ENCODE measurements at places on chromosomes 6 and 20. TPM values are rescaled to one million over a fixed set of nuclear protein-coding genes. Genes with fewer than 3 reads are reported as not detected.

The SLC13A3 gene
- 5.1 TPM for total RNA-seq

The ESR1 gene
- 4.1 TPM for total RNA-seq

DNA sequence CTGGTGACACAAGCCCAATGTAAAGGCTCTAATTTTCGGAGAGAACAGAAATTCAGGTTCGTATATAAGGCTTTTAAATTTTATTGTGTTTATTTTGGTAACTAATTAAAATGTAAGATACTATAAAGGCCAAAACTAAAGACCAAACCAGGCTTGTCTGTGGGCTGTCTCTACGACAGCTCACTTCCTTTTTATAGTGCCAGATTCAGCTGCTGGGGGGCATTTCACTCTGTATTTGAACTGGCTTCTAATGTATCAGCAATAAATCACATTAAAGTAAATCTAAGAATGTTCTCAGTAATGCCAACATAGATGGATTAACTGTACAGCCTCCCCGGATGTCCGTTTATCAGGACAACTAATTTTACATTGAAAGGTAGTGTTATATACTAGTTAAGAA, 31.1 kb upstream of the STXBP5 start:
- no peaks in the 10 kb centered on the region for H3K36me3 ChIP-seq
- H3K4me3 ChIP-seq: no peak overlapping the region
- H3K4me1 ChIP-seq: no peaks in the 10 kb centered on the region
- H3K27ac ChIP-seq: no peak overlapping the region

DNA sequence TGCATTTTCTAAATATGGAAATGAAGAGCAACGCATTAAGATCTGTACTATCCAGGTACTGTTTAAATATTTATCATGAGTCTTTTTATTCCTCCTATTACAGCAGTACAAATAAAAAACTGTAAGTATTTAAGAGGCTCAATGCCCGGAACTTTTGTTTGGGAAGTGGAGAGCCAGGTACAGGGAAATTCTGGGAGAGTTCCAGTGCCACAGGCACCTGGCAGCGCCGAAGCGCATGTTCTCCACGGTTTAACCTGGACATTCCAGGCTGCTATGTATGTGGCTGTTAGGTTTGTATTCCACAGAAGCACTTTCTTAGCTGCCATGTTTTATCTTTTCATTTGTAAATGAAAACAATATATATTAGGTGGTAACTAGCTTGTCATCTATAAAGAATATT, 81.7 kb downstream of the PREP start:
- no peak overlapping the region for H3K27ac ChIP-seq
- H3K36me3 ChIP-seq: peaks cover 5% of the 10 kb centered on the region
- no peak for DNase-seq
- no peaks in the 10 kb centered on the region for H3K4me1 ChIP-seq
- no peaks in the 10 kb centered on the region for H3K27me3 ChIP-seq

GRCh38 chr20:53186635-53187034, 214.5 kb downstream of the TSHZ2 start:
- H3K36me3 ChIP-seq: no peaks in the 10 kb centered on the region
- H3K4me3 ChIP-seq: no peak overlapping the region
- DNase-seq: no peak
- no peaks in the 10 kb centered on the region for H3K4me1 ChIP-seq
- H3K27me3 ChIP-seq: no peaks in the 10 kb centered on the region
- no peak overlapping the region for H3K27ac ChIP-seq

DNA sequence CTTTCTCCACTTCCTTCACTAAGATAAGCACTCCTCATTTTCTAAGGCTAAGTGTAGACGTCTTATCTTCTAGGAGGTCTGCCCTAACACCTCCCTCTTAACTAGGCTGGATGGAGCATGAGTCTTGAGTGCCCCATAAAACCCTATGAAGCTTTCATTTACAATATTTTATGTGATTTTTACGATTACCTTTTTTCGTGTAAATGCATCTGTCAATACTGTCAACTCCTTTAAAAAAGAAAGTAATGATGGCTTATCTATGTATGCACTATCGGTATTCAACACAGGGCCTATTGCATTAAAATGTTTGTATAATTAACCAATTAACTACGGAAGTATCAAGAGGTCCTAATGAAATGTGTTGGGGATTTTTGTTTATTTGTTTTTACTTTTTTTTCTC, 156.0 kb upstream of the FAM83B start:
- no peak overlapping the region for H3K4me3 ChIP-seq
- no peaks in the 10 kb centered on the region for H3K4me1 ChIP-seq
- no peaks in the 10 kb centered on the region for H3K27me3 ChIP-seq
- H3K36me3 ChIP-seq: no peaks in the 10 kb centered on the region
- DNase-seq: no peak

DNA sequence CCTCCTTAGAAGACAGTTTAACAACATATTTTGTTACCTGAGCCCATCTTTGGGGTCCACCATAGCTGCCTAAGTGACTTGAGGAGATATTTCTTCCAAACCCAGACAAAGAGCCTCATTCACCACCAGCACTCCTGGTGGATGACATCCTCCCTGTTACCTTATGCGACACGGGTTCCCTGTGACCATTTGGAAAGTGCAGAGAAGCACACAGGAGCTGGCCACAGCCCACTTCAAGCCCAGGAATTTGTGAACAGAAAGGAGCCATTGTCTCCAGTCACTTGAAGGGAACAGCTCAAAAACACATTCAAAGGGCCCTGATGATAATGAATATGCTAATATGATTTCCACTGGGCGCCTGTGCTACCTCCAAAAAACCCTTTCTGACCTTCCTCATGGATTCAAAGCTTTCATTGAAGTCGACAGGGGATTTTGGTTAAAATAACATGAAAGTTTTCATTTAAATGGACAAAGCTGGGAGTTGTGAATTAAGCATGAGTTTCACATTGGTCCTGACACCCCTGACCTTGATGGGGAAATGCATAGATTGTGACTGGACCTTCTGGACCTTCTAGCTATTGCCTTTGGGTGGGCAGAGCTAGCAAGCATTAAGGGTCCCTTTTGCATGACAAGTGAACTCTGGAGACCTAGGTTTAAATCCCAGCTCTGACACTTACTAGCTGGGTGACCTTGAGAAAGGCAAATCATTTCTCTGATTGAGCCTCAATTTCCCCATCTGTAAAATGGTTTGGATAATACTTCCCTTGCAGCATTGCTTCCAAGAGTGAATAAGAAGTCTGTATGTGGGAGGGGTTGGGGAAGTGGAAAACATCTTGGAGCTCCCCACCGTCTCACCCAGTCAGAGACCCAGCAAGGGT, 83.3 kb upstream of the SIRPA start:
- H3K27ac ChIP-seq: no peak overlapping the region
- H3K4me3 ChIP-seq: no peak overlapping the region
- H3K36me3 ChIP-seq: no peaks in the 10 kb centered on the region
- H3K27me3 ChIP-seq: no peaks in the 10 kb centered on the region

The DSN1 gene
- total RNA-seq: 7.7 TPM

GRCh38 chr6:43996618-43997344, 130.5 kb downstream of the MRPL14 start:
- no peaks in the 10 kb centered on the region for H3K36me3 ChIP-seq
- H3K27me3 ChIP-seq: no peaks in the 10 kb centered on the region
- H3K4me3 ChIP-seq: no peak overlapping the region
- DNase-seq: no peak
- no peak overlapping the region for H3K27ac ChIP-seq

DNA sequence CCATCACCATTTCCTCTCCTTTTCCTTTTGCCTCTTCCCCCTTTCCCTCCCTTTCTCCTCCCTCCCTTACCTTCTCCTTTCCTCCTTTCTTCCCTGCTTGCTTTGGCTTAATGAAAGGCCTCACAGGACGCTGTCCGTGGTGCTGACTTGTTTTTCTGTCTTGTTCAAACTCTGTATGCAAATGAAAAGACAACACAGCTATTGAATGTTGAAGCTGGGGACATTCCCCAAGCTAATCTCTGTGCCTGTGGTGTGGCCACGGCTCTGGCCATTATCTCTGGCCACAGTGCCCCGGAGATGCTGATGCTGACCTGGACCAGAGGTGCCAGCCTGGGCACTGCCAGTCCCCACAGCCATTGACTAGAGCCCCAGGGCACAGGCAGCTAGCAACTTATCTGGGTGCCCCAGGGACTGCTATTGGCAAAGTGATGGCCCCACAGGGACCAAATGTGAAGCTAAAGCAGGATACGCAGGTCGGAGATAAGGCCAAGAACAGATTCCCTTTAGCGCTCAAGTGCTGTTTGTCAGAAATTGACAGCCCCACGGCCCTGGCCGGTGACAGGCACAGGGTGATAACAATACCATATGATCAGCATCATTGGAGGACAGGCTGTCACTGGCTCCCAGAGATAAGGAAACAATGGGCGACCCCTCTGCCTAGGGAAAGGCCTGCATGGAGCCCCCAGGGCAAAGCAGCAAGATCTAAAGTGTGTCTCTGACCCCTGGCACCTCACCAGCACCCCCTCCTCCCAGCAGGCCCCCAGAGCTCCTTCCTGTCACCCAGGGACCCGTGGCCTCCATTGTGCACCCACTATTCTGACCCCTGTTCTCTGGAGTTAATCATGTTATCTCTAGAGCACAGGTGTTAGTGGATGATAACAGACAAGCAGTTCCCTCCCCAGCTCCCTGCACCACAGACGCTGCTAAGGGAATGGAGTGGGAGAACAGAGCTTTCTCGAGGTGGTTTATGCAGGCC, 31.6 kb upstream of the SLC32A1 start:
- H3K36me3 ChIP-seq: no peaks in the 10 kb centered on the region
- no peak overlapping the region for H3K27ac ChIP-seq
- H3K4me3 ChIP-seq: no peak overlapping the region
- no peaks in the 10 kb centered on the region for H3K27me3 ChIP-seq
- peak; percentile 59 for DNase-seq

The FLRT3 gene
- 0.49 TPM for total RNA-seq

DNA sequence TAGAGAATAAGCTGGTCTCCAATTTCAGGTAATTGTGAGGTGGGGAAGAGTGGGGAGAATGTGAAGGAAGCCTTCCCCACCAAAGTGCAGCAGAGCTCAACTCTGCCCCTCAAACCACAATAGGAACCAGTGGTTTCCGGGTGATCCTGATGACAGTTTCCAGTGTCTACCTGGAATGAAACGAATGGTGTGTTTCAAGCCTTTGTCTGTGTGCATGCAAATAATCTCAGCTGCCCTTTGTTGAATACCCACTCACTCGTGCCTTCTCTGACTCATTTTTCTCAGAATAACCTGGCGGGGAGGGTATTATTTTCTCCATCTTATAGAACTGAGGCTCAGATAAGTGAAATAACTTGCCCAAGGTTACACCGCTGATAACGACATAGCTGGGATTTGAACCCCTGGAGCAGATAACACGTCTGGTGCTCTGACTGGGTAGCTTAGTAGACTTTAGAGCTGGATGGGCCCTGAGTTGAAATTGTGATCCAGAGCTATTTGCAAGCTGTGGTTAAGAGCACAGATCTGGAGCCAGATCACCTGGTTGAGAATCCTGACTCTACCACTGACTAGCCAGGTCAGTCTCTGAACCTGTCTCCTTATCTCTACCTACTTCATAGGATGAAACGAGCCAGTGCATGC, 85.1 kb downstream of the EYA2 start:
- H3K27me3 ChIP-seq: no peaks in the 10 kb centered on the region
- no peaks in the 10 kb centered on the region for H3K4me1 ChIP-seq
- H3K36me3 ChIP-seq: no peaks in the 10 kb centered on the region
- no peak overlapping the region for H3K27ac ChIP-seq
- DNase-seq: no peak
- H3K4me3 ChIP-seq: no peak overlapping the region

The IFT52 gene
- 24.9 TPM for total RNA-seq

The RUNX2 gene
- 5.4 TPM for total RNA-seq

GRCh38 chr6:44559486-44560270, 172.2 kb downstream of the CDC5L start:
- H3K27ac ChIP-seq: no peak overlapping the region
- no peaks in the 10 kb centered on the region for H3K36me3 ChIP-seq
- H3K4me3 ChIP-seq: no peak overlapping the region

The RHAG gene
- total RNA-seq: not detected

- DNase-seq: no peak
- H3K36me3 ChIP-seq: no peaks in the 10 kb centered on the region
- no peak overlapping the region for H3K27ac ChIP-seq
- no peaks in the 10 kb centered on the region for H3K27me3 ChIP-seq
Observed at GRCh38 chr6:15268137-15268908, 22.5 kb downstream of the JARID2 start.

The C6orf163 gene
- 5.6 TPM for total RNA-seq

GRCh38 chr6:129818251-129818650, 42.9 kb downstream of the TMEM244 start:
- H3K27ac ChIP-seq: no peak overlapping the region
- no peak for DNase-seq
- H3K4me3 ChIP-seq: no peak overlapping the region

GRCh38 chr20:723756-724155, 44.5 kb downstream of the SLC52A3 start:
- H3K4me3 ChIP-seq: no peak overlapping the region
- DNase-seq: peak; percentile 50
- no peaks in the 10 kb centered on the region for H3K36me3 ChIP-seq
- H3K27ac ChIP-seq: no peak overlapping the region
- no peaks in the 10 kb centered on the region for H3K27me3 ChIP-seq

- no peaks in the 10 kb centered on the region for H3K27me3 ChIP-seq
- H3K4me3 ChIP-seq: no peak overlapping the region
- no peaks in the 10 kb centered on the region for H3K36me3 ChIP-seq
- no peak overlapping the region for H3K27ac ChIP-seq
- H3K4me1 ChIP-seq: no peaks in the 10 kb centered on the region
- no peak for DNase-seq
Observed at GRCh38 chr6:40880906-40881305, 158.1 kb downstream of the UNC5CL start.

The NINL gene
- total RNA-seq: 16.7 TPM

DNA sequence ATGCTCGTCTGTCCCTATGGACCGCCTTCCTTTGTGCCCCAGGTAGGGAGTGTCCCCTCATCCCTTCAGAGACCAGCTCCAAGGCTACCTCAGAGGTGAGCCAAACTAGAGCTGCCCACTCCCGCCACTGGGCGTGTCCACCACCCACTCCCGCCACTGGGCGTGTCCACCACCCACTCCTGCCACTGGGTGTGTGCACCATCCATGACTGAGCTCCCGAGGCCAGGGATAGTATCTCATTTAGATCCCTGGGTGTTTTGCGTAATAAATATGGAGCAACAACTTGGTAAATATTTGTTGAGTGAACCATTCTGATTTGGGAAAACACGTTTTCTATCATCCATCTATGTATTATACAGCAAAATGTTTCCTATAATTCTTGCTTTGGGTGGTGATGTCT, 68.8 kb downstream of the ZBTB2 start:
- H3K27ac ChIP-seq: no peak overlapping the region
- no peak overlapping the region for H3K4me3 ChIP-seq
- no peak for DNase-seq
- H3K36me3 ChIP-seq: no peaks in the 10 kb centered on the region
- no peaks in the 10 kb centered on the region for H3K27me3 ChIP-seq

GRCh38 chr6:159645640-159646039, 47.4 kb downstream of the SOD2 start:
- no peak overlapping the region for H3K27ac ChIP-seq
- H3K4me1 ChIP-seq: no peaks in the 10 kb centered on the region
- H3K36me3 ChIP-seq: no peaks in the 10 kb centered on the region
- DNase-seq: no peak

The RAB44 gene
- total RNA-seq: 0.29 TPM

GRCh38 chr20:8946036-8946940, 122.6 kb upstream of the PLCB4 start:
- H3K27ac ChIP-seq: no peak overlapping the region
- H3K4me1 ChIP-seq: no peaks in the 10 kb centered on the region
- H3K4me3 ChIP-seq: no peak overlapping the region
- H3K36me3 ChIP-seq: no peaks in the 10 kb centered on the region

All from aorta (tissue), 5 donors.